HFFc6 (cell line): ENCODE measurements at places on chromosomes 3 and 15.

DNA sequence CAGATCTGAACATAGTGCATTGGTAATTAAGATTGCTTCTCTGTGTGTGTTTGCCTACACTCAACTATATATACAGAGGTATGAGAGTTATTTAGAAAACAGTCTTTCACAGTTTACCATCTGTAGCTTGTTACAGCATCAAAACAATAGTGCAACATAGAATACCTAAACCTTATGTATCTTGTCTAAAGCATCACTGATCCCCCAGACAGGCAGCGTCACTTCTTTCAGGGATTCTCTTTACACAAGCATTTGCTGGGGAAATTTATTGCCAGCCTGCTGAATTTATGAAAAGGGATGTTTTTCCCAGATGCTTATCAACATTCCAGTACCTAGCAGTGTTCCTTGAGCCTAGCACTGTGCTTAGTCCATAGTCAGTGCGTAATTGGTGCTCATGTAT, 195.8 kb upstream of the COL8A1 start:
- no peak overlapping the region for H3K4me3 ChIP-seq
- peaks cover 6% of the 10 kb centered on the region; the same call in 1 of the 2 replicates for H3K36me3 ChIP-seq
- peaks cover 5% of the 10 kb centered on the region for H3K27me3 ChIP-seq

- H3K36me3 ChIP-seq: no peaks in the 10 kb centered on the region
- DNase-seq: no peak
- H3K4me1 ChIP-seq: no peaks in the 10 kb centered on the region
- no peak overlapping the region for H3K4me3 ChIP-seq
- H3K27me3 ChIP-seq: no peaks in the 10 kb centered on the region
These were observed 641.8 kb upstream of the ZNF385D start for GRCh38 chr3:22392859-22393258.

- no peaks in the 10 kb centered on the region for H3K36me3 ChIP-seq
- H3K4me3 ChIP-seq: no peak overlapping the region
- no peaks in the 10 kb centered on the region for H3K4me1 ChIP-seq
These were observed 322.1 kb downstream of the MEX3B start for GRCh38 chr15:81723701-81724100.

DNA sequence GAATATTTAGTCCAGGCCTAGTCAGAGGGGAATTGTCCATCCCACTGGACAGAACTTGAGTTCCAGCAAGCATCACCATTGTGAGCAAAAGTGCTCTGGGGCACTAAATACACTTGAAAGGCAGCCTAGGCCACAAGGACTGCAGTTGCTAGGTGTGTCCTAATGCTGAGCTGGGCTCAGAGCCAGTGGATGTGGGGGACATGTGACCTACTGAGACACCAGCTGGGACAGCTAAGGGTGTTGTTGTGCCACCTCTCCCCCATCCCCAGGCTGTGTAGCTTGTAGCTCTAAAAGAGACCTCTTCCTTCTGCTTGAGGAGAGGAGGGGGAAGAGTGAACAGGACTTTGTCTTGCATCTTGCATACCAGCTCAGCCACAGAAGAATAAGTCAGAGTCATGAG, 120.9 kb downstream of the DTWD1 start:
- H3K4me3 ChIP-seq: no peak overlapping the region
- H3K4me1 ChIP-seq: peaks cover 27% of the 10 kb centered on the region
- no peaks in the 10 kb centered on the region for H3K27me3 ChIP-seq
- H3K27ac ChIP-seq: no peak overlapping the region
- H3K36me3 ChIP-seq: no peaks in the 10 kb centered on the region

GRCh38 chr3:184679056-184679816, 32.6 kb downstream of the MAGEF1 start:
- DNase-seq: no peak
- no peak overlapping the region for H3K4me3 ChIP-seq
- H3K36me3 ChIP-seq: no peaks in the 10 kb centered on the region
- no peak overlapping the region for H3K27ac ChIP-seq
- peaks cover 46% of the 10 kb centered on the region for H3K27me3 ChIP-seq

- H3K36me3 ChIP-seq: no peaks in the 10 kb centered on the region
- no peak for DNase-seq
- H3K27me3 ChIP-seq: no peaks in the 10 kb centered on the region; the same call in 1 of the 2 replicates
- H3K27ac ChIP-seq: peak overlapping the region; percentile 5; the same call in 1 of the 2 replicates
- H3K4me1 ChIP-seq: peaks cover 80% of the 10 kb centered on the region
- H3K4me3 ChIP-seq: no peak overlapping the region
These were observed 7.1 kb downstream of the SEMA3F start for GRCh38 chr3:50162034-50162883.

DNA sequence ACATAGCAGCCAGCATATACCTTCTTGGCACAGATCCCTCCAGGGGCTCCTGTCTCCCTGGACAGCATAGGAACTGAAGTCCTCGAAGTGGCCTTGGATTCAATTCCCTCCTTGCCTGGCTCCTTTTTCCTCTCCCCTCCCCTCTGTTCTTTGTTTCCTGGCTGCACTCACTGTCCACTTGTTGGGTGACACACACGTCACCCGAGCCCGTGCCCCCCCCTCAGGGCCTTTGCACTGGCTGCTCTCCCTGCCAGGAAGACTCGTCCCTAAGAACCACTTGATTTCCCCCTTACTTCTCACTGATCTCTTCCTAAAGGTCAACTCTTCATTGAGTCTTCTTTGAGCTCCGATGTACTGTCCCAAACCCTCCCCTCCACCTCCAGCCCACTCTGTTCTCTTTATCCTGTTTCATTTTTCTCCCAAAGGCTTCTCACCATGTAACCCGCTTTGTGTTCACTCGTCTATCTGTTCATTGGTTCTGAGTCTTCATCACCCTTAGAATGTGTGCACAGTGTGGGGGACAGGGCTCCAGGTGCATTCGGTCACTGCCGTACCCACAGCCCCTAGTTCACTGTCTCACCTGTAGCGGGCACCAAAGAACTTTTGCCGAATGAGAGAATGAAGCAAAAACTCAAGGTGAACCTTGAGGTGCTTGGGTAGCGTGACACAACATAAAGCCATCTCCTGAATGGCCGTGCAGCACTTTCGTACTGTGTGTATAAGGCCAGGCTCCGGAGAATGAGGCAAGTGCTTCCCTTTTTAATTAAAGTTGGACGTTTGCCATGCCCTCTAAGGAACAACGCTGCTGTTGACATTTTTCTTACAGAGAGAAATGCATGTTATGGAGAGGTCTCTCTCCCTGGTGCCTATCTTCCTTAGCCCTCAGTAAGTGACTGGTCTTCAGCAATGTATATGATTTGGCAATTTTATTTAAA, 74.0 kb downstream of the CHRNA7 start:
- H3K4me3 ChIP-seq: no peak overlapping the region
- H3K4me1 ChIP-seq: no peaks in the 10 kb centered on the region
- no peak for DNase-seq
- H3K36me3 ChIP-seq: no peaks in the 10 kb centered on the region

GRCh38 chr15:52518487-52519371, 10.0 kb downstream of the MYO5A start:
- H3K36me3 ChIP-seq: 0 out of 2 replicates have a peak, but pooled peaks cover 5% of the 10 kb centered on the region
- peaks cover 44% of the 10 kb centered on the region for H3K4me1 ChIP-seq
- H3K4me3 ChIP-seq: no peak overlapping the region
- DNase-seq: no peak

DNA sequence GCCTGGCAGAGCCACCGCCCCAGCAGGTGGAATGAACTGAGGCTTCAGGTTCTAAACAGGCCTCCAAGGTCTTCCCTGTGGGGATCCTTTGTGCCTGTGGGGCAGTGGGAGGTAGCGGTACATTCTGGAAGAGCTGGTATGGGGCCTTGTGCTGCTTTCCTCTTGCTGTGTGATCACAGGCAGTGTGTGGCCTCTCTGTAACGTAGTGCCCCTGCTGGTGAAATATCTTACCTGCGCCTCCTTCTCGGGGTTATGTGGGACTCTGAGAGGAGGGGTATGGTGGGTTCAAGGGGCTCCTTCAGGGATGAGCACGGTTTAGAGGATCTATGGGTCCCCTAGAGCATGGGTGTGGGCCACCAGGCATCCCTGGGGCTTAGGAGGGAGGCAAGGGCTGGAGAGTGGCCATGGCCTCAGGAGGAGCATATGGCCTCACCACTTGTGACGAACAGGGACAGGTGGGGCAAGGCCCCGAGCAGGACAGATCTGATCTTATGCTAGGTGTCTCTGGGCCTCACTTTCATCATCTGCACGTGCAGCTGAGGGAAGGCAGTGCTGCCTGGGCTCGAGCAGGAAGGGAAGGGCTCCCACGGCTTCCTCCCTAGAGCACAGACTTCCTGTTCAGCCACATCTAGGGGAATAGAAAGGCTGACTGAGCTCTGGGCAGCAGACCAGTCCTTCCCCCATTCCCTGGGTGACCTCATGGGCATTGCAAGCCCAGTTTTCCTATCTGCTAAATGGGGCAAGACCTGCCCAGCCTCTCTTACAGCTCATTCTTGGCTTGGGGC, 1.9 kb upstream of the ALS2CL start:
- no peak overlapping the region for H3K4me3 ChIP-seq
- H3K27ac ChIP-seq: no peak overlapping the region
- H3K36me3 ChIP-seq: no peaks in the 10 kb centered on the region
- H3K27me3 ChIP-seq: peaks cover 7% of the 10 kb centered on the region

DNA sequence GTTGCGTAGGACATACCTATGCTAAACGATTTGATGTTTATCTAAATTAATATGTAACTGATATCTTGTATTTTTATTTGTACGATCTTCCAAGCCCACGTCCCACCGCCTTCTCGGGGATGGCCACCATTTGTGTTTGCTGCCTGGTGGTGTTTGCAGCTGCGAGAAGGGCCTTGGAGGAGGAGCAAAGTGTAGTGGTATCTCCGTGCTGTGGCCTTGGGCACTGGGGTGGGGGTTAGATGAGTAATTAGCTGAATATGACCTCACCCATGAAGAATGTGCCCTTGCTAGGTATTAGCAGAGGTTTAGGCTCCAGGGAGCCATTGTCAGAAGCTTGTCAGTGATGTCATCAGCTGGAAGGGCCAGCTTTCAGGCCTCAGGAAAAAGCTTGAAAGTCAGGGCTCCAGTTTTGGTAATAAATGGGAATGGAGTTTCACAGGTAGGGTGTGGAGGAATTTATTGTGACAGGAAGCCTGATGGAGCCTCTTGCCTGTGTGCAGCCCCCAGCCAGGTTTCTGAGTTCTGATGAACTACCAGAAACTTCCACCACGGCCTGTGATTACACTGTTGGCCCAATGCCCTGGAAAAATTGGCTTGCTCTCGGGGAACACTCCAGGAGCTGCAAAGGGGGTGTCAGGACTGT, 41.0 kb downstream of the FLNB start:
- peak overlapping the region; percentile 92 for H3K27ac ChIP-seq
- peak overlapping the region; percentile 61 for H3K4me3 ChIP-seq
- H3K4me1 ChIP-seq: peaks cover 91% of the 10 kb centered on the region
- peak; percentile 81 for DNase-seq
- peaks cover 25% of the 10 kb centered on the region for H3K36me3 ChIP-seq
